ENCODE measurements at places on chromosomes 3 and 15.

DNA sequence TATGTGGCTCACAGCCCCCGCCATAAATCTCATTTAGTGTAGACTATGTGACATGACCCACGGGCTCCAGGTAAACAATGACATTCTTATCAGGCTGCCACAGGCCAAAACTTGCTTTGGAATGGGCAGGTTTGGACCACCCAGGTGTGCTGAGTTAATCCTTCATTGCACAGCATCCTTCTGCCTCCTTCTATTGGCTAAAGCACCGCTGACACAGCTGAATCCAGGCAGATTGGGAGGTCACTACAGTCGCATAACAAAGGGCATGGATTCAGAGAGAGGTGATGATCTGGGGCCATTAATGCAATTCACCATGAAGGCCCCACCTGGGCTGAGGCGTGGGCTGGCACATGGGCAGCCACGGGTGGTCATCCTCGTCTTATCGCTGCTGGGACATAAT, 47.8 kb upstream of the GALNT15 start:
- DNase-seq: no peak

DNA sequence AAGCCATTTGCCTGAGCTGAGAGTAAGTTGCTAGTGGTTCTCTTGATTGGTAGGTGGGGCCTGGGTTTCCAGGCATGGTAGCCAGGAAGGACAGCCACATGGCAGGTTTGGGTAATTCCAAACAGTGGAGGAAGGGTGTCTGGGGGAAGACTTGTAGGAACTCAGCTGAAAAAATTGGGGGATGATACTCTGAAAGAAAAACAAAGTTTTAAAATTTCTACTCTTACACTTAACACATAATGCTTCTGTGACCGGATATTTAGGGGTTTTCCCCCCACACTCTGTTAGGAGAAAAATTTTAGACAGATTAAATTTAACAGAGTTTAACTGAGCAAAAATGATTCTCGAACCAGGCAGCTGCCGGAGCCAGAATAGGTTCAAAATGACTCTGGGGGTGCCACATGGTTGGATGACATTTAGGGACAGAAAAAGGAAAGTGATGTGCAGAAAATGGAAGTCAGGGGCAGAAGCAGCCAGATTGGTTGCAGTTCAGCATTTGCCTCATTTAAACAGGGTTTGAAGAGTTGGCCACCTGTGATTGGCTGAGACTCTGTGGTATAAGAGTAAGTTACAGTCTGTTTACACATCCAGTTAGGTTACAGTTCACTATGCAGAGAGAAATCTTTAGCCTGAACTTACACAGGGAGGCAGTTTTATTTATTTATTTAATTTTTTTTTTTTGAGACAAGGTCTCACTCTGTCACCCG, 8.1 kb downstream of the B2M start:
- DNase-seq: no peak

DNA sequence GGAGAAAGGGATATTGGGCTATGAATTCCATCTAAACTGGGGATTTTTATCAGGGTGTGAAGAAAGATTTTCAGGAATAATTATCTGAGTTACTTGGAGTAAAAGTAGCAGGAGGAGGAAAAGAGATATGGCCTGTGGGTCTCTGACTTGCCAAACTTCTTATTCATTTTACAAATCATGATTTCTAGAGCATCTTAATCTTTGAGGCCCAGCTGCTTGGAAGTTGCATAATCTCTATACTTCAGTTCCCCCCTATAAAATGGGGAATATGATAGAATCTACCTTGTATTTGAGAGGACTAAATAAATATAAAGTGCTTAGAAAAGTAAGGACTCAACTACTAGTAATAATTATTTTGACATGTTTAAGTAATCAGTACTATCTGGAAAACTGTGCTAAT, 11.0 kb upstream of the GABPB1 start:
- no peak for DNase-seq

DNA sequence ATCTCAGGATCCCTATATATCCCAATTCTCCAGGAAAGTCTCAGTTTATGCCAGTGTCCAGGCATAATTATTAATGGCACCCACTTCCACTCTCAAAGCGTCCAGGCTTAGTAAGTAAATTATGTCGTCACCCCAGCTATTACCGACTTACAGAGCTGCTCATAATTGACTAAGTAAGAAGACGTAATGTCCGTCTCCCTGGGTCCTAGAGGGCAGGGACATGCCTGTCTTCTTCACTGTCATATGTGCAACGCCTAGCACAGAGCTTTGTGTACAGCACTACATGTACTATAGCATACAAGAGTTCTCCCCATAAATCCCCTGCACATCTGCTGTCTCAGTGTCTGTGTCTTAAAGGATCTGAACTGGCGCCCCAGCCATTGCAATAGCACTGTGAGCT, 23.9 kb upstream of the HRH1 start:
- no peak for DNase-seq

DNA sequence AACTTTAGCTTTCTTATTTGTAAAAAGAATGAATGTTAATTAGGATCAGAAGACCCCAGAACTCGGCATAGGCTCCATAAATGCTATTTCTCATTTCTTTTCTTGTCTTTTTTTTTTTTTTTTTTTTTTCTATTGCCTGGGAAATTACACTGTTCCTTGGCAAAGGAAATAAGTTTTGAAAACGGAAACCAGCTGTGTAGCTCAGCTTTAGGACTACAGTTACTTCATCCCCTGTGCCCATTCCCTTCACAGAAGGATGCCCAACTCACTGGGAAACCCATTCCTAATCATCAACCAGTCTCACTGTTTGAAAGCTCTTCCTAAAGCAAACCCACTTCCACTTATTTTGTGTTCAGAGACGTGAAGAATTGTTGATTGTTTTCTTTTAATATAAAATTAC, 254.0 kb upstream of the IL12A start:
- no peak for DNase-seq

GRCh38 chr15:101562428-101563059, 73.0 kb upstream of the PCSK6 start:
- no peak for DNase-seq

DNA sequence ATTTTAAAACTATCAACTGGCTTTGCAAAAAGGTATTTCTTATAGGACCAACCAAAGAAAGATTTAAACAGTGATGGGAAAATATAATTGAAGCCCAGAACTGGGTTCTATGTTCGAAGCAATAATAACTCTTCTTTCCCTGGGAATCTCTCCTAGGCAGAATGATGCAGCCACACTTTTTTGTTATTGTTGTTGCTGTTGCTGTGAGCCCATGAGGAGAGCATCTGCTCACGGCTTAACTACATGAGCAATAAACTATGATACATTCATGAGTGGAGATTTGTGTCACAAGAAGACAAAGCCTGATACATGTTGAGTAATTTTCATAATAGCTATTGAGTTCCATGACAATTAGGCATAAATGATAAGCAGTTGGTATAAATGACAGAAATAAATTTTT, 80.5 kb downstream of the CRTC3 start:
- no peak for DNase-seq

- no peak for DNase-seq
Observed at GRCh38 chr3:111143-112069, 85.2 kb upstream of the CHL1 start.

- no peak for DNase-seq
Observed at GRCh38 chr3:42605546-42606173, 5.2 kb downstream of the NKTR start.

GRCh38 chr3:100614941-100615340, 5.5 kb downstream of the ADGRG7 start:
- DNase-seq: no peak

GRCh38 chr3:107512108-107512507, 10.7 kb upstream of the BBX start:
- DNase-seq: no peak

GRCh38 chr3:191774485-191774884, 313.5 kb downstream of the PYDC2 start:
- DNase-seq: no peak

DNA sequence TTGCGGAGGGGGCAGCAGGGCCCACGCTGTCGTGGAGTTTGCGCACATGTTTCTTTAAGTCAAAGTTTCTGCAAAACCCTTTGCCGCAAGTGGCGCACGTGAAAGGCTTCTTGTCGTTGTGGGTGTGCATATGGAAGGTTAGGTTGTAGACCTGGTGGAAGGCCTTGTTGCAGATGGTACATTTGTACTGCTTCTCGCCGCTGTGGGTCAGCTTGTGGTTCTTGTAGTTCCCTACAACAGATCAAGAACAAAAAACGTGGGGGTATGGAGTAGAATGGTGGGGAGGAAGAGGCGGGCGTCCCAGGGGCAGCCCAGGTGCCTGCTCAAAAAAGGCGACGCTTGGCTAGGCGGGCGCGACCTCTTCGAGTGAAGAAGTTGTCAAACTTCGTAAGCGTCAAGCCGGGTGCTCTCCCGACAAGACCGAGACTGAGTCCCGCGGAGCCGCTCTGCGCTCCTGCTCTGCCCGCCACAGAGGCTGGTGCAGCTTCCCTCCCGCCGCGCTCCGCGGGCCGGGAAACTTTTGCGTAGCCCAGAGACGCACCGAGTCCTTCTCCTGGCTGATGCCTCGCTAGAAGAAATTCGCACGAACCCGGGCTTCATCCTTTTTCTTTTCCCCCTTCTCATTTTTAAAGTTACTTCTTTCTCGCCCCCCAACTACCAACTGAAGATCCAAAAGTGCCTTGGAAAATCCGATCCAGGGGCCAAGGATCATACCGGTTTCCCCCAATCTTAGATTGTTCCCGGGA, 3.1 kb downstream of the FEZF2 start:
- no peak for DNase-seq

GRCh38 chr15:60278879-60279278, 118.9 kb downstream of the ANXA2 start:
- no peak for DNase-seq

- no peak for DNase-seq
Observed at GRCh38 chr3:8942746-8943488, 20.4 kb downstream of the RAD18 start.

- DNase-seq: no peak
Observed at GRCh38 chr3:195893044-195893395, 15.3 kb downstream of the TNK2 start.

DNA sequence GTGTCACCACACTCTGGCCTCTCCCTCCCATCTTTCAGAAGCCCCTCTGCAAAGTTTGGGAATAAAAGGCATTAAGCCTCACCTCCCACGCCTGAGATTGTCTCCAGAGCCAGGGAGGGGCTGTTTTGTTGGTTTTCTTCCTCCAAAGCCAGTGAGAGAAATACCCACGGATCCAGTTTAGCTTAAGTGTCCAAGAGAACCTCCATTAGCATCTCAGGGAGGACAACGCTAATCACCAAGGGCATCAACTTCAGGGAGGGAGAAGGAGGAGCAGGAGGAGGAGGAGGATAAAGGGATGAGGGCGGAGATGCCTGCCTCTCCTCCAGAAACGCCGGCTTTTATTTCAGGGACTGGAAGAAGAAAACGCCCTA, 101.6 kb downstream of the SRGAP3 start:
- no peak for DNase-seq

DNA sequence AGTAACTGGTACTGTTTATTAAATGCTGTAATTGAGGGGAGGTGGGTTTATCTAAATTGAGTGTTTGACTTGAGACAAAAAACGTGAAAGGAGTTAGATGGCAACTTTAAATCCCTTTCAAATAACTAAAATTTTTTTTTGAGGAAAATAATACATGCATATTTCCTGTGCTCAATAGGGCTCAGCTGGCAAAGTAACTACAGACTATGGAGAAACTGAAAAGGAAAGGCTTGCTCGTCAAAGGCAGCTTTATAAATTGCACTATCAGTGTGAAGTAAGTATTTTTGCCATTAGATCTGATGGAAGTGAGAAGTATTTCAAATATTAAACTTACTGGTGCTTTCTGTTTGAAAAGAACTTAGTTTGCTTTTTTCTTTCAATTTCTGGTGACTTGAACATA, 72.2 kb downstream of the DZIP3 start:
- DNase-seq: no peak
